ENCODE measurements at places on chromosomes 13 and 19.

DNA sequence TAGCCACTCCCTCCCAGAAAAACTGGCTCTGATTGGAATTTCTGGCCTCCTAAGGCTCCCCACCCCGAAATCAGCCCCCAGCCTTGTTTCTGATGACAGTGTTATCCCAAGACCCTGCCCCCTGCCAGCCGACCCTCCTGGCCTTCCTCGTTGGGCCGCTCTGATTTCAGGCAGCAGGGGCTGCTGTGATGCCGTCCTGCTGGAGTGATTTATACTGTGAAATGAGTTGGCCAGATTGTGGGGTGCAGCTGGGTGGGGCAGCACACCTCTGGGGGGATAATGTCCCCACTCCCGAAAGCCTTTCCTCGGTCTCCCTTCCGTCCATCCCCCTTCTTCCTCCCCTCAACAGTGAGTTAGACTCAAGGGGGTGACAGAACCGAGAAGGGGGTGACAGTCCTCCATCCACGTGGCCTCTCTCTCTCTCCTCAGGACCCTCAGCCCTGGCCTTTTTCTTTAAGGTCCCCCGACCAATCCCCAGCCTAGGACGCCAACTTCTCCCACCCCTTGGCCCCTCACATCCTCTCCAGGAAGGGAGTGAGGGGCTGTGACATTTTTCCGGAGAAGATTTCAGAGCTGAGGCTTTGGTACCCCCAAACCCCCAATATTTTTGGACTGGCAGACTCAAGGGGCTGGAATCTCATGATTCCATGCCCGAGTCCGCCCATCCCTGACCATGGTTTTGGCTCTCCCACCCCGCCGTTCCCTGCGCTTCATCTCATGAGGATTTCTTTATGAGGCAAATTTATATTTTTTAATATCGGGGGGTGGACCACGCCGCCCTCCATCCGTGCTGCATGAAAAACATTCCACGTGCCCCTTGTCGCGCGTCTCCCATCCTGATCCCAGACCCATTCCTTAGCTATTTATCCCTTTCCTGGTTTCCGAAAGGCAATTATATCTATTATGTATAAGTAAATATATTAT lies 6.1 kb downstream of the FOSB start:
- DNase-seq, result no peak

DNA sequence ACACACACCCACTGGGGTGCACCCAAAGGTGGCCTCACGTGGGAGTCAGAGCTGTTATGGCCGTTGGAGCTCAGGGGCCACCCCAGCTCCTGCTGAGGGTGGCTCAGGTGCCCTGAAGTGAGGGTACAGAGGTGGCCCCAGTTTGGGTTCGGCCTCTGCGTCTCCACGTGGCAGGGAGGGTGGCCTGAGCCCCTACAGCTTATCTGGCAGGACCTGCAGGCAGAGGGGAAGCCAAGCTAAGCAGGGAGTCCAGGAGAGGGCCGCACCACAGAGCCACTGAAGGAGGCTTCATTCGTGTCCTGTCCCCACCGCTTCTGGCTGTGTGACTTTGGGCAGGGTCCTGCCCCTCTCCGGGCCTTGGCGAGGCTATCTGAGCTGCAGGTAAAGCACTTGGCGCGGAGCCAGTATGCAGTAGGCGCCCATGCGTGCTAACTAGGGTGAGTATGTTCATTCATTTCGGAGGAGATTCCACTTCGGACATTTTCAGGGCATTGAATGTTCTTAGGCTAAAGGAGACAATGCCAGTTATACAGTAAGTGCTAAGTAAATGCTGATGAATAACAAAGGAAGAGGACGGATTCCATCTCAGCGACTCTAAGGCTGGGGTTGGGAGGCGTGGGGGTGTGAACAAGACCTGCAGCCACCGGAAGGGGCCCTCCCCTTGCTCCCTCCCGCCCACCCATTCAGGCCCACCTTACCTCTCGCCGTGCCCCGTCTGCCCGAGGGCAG lies 4.9 kb downstream of the REX1BD start:
- DNase-seq, result no peak

- DNase-seq, result peak; percentile 17
These were observed 5.2 kb upstream of the CEACAM18 start for GRCh38 chr19:51473009-51473707.

GRCh38 chr13:64154514-64154913 lies 2738.9 kb upstream of the PCDH20 start:
- peak; percentile 3 for DNase-seq

GRCh38 chr13:74288361-74288911 lies 154.2 kb upstream of the KLF12 start:
- no peak for DNase-seq

Data from NCI-H226 (cell line).